ENCODE measurements at places on chromosomes 16 and 17. TPM values are rescaled to one million over a fixed set of nuclear protein-coding genes. Genes with fewer than 3 reads are reported as not detected.

- H3K36me3 ChIP-seq = peaks cover 46% of the 10 kb centered on the region
- no peaks in the 10 kb centered on the region for H3K27me3 ChIP-seq
- H3K4me1 ChIP-seq = no peaks in the 10 kb centered on the region
- no peak overlapping the region for H3K27ac ChIP-seq
- no peak overlapping the region for H3K4me3 ChIP-seq
Observed at GRCh38 chr16:29911676-29912010, 11.4 kb downstream of the ASPHD1 start.

The HSBP1 gene
- total RNA-seq = 227 TPM

The GPR179 gene
- total RNA-seq = 3.2 TPM

GRCh38 chr17:28615260-28615940 lies 1.4 kb upstream of the RSKR start:
- no peaks in the 10 kb centered on the region for H3K27me3 ChIP-seq
- peaks cover 77% of the 10 kb centered on the region for H3K36me3 ChIP-seq
- no peak overlapping the region for H3K27ac ChIP-seq
- H3K4me1 ChIP-seq = no peaks in the 10 kb centered on the region
- H3K4me3 ChIP-seq = no peak overlapping the region
- DNase-seq = no peak

The CCL14 gene
- 1.7 TPM for total RNA-seq

DNA sequence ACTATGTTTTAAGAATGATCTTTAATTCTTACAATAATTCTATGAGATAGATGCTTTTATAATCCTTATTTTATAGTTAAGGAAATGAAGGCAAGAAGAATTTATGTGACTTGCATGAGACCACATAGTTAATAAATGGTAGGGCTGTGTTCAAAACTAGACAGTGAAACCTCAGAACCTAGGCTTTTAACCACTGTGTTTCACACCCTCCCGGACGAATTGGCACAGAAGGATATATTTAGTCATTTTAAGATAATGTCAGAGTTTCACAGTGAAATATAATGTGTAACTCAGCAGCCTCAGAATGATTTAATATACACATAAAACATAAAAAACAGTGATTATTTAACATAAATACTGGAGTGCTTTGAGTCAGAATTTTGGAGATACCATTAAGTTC lies 57.0 kb downstream of the NSRP1 start:
- H3K36me3 ChIP-seq = peaks cover 5% of the 10 kb centered on the region
- no peaks in the 10 kb centered on the region for H3K4me1 ChIP-seq
- H3K4me3 ChIP-seq = no peak overlapping the region
- no peak for DNase-seq
- no peak overlapping the region for H3K27ac ChIP-seq
- H3K27me3 ChIP-seq = no peaks in the 10 kb centered on the region

DNA sequence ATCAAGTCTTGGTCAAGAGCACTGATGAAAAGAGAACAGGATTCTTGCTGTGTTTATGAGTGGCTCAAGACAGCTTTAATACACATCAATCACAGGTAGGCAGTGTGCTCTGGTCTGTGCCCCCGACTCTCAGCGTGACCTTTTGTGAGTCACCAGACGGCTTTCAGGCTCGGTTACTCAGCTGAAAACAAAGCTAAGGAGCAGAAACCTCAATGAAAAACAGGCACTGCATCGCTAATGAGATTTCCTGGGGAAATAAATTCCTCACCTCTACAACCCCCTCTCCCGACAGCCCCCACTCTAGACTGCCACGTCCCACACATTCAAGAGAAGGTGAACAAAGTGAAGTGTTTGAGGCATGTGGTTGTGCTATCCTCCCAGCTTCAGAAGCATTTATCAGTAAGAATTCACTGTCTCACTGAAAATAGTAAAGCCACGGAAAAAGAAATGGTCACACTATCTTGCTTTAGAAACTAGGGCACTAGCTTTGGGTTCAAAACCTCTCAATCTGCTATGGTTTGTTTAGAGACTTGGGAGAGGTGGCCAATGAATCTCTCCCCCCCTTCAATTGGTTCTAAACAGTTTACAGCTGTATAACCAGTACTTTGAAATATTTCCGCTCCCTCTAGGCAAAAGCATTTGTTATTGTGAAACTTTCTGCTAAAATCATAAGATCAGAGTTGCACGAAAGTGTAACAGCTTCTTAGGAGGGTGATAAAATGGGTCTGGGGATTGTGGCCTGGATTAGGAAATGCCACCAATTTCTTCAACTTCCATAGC lies 199.5 kb upstream of the PMFBP1 start:
- H3K4me1 ChIP-seq = peaks cover 4% of the 10 kb centered on the region
- H3K4me3 ChIP-seq = no peak overlapping the region
- H3K27ac ChIP-seq = no peak overlapping the region
- no peak for DNase-seq
- H3K36me3 ChIP-seq = no peaks in the 10 kb centered on the region

DNA sequence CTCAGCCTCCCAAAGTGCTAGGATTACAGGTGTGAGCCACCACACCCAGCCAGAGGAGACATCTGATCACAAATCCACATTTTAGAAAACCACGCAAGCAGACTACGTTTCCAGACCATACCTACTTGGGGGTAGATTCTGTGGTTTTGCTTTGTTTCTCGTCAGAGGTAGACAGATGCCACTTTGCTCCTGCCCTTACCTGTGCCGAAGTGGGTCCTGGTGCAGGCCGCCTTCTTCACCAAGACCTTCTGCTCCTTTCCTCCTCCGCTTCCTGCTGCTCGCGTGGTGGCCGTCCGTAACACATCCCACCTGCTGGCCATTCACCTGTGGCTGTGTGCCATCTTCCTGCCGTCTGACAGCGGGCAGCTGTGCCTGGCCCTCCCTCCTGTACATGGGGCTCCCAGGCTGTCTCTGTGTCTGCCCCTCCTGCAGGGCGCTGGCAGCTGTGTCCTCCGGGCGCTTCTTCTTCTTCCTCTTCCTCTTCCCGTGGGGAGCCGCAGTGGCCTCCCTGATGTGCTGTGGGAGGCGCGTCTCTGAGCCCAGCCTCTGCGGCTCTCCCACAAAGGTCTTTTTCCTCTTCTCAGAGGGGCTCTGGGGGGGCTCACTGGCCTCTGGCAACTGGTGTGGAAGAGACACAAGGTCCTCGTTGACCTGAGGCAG lies 21.2 kb upstream of the CYTH1 start:
- no peak for DNase-seq
- H3K27ac ChIP-seq = no peak overlapping the region
- H3K36me3 ChIP-seq = peaks cover 80% of the 10 kb centered on the region
- no peaks in the 10 kb centered on the region for H3K27me3 ChIP-seq
- H3K4me1 ChIP-seq = peaks cover 8% of the 10 kb centered on the region

DNA sequence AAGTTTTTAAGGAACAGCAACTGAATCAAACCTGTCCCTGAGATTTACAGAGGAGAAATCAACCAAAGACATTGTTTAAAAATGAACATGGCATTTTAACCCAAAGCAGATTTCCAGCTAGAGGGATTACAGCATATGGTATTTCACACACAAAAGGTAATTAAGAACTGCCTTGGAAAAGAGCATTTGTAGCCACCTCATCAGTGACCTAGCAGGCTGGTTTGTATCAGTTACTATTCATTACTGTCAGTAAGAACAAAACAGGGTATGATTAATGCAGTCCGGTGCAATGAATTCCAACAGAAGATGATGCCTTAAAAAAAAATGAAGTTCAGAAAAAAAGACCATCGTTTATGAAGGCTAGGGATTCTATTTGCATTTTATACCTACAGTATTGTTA lies 219.9 kb downstream of the CHD9NB start:
- no peak overlapping the region for H3K4me3 ChIP-seq
- DNase-seq = no peak
- no peaks in the 10 kb centered on the region for H3K27me3 ChIP-seq
- H3K36me3 ChIP-seq = no peaks in the 10 kb centered on the region

- peaks cover 2% of the 10 kb centered on the region for H3K27me3 ChIP-seq
- peak; percentile 44 for DNase-seq
- no peaks in the 10 kb centered on the region for H3K36me3 ChIP-seq
Observed at GRCh38 chr16:20023190-20023589, 50.5 kb downstream of the GPR139 start.

- no peaks in the 10 kb centered on the region for H3K27me3 ChIP-seq
- no peak overlapping the region for H3K27ac ChIP-seq
- peaks cover 56% of the 10 kb centered on the region for H3K4me1 ChIP-seq
Observed at GRCh38 chr17:47703191-47703591, 9.2 kb downstream of the TBKBP1 start.

GRCh38 chr16:3520413-3520812 lies 19.6 kb downstream of the CLUAP1 start:
- peaks cover 9% of the 10 kb centered on the region for H3K4me1 ChIP-seq
- peak overlapping the region; percentile 74 for H3K27ac ChIP-seq
- H3K36me3 ChIP-seq = peaks cover 58% of the 10 kb centered on the region
- H3K4me3 ChIP-seq = no peak overlapping the region

The KRT16 gene
- 0.61 TPM for total RNA-seq

GRCh38 chr17:2978991-2979390 lies 84.4 kb downstream of the OR1D5 start:
- peaks cover 7% of the 10 kb centered on the region for H3K4me1 ChIP-seq
- no peaks in the 10 kb centered on the region for H3K27me3 ChIP-seq
- DNase-seq = no peak
- H3K36me3 ChIP-seq = peaks cover 10% of the 10 kb centered on the region

DNA sequence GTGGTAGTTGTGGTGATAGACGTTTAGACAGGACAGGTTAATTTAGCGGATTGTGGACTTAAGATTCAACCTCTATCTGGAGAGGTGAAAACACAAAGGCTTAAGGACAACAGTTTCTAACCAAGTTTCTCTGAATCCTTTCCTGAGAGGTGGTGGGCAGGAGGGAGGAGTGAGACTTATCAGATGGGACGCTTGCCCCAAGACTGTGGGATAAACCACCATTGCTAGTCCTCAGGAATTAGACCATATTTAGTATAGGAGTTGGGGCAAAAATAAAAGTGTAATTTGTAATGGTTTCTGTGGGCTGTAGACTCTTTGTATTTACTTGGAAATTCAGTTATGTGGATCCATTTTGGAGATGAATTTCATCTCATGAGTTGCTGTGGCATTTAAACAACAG lies 6.6 kb downstream of the PDP2 start:
- peaks cover 5% of the 10 kb centered on the region for H3K4me1 ChIP-seq
- DNase-seq = no peak
- H3K4me3 ChIP-seq = no peak overlapping the region
- H3K27me3 ChIP-seq = no peaks in the 10 kb centered on the region
- H3K36me3 ChIP-seq = peaks cover 21% of the 10 kb centered on the region

GRCh38 chr16:67098599-67098998 lies 11.1 kb upstream of the PHAF1 start:
- H3K27ac ChIP-seq = no peak overlapping the region
- no peak overlapping the region for H3K4me3 ChIP-seq
- no peaks in the 10 kb centered on the region for H3K27me3 ChIP-seq
- H3K4me1 ChIP-seq = no peaks in the 10 kb centered on the region

The NPIPB5 gene
- total RNA-seq = 148 TPM

GRCh38 chr17:19706791-19707727 lies 9.3 kb downstream of the SLC47A2 start:
- H3K36me3 ChIP-seq = peaks cover 7% of the 10 kb centered on the region
- H3K4me3 ChIP-seq = no peak overlapping the region
- peaks cover 43% of the 10 kb centered on the region for H3K4me1 ChIP-seq
- no peak for DNase-seq
- H3K27ac ChIP-seq = no peak overlapping the region
- no peaks in the 10 kb centered on the region for H3K27me3 ChIP-seq

DNA sequence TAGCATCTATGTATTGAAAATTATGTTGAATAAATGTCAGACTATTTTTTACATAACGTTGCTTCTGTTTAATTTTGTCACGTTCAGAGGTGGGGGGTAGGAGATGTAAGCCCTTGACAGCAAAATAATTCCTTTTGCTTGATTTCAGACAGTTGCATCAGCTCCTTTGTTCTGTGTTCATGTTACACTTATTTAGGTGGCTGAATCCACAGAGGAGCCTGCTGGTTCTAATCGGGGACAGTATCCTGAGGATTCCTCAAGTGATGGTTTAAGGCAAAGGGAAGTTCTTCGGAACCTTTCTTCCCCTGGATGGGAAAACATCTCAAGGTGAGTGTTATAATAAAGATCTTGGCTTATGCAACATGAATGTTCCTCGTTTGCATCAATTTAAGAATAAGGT lies 4.5 kb downstream of the HERPUD1 start:
- H3K4me1 ChIP-seq = peaks cover 7% of the 10 kb centered on the region
- H3K27ac ChIP-seq = no peak overlapping the region
- H3K4me3 ChIP-seq = no peak overlapping the region
- H3K36me3 ChIP-seq = peaks cover 29% of the 10 kb centered on the region
- no peak for DNase-seq

DNA sequence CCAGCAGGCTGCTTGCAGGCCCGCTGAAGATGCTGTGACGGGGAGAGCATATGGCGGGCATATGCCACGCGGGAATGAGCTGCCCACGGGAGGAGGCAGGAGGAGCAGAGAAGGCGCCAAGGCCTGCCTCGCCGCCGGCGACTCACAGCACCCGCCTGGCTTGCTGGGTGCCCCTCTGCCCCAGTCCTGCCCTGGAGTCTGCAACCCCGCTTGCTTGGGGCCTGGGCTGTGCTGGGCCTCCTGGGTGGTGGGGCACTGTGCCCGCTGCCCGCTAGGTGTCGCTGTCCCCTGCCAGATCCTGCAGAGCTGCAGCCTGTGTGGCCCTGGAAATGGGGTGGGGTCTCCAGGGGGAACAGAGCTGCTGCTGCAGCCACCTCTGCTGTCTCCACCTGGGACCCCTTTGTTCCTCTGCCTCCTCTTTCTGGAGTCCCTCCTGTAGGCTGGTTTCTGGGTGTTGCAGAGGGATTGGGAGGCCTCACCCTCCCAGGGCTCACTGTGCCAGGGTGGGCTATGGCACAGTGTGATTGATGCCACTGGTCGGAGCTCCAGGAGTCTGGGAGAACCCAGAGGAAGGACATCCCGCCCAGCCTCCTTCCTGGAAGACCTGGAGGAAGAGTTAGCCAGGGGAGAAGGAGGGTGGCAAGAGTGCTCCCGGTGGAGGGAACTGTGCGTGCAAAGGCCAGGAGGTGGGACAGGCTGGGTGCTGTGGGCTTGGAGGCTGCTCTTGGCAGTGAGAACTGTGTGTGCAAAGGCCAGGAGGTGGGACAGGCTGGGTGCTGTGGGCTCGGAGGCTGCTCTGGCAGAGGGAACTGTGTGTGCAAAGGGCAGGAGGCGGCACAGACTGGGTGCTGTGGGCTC lies 141.0 kb upstream of the CIBAR2 start:
- H3K27me3 ChIP-seq = no peaks in the 10 kb centered on the region
- no peak overlapping the region for H3K27ac ChIP-seq
- H3K4me1 ChIP-seq = peaks cover 49% of the 10 kb centered on the region
- no peak for DNase-seq
- peaks cover 4% of the 10 kb centered on the region for H3K36me3 ChIP-seq

The KRT32 gene
- not detected for total RNA-seq

The KRT33B gene
- total RNA-seq = 0.20 TPM

DNA sequence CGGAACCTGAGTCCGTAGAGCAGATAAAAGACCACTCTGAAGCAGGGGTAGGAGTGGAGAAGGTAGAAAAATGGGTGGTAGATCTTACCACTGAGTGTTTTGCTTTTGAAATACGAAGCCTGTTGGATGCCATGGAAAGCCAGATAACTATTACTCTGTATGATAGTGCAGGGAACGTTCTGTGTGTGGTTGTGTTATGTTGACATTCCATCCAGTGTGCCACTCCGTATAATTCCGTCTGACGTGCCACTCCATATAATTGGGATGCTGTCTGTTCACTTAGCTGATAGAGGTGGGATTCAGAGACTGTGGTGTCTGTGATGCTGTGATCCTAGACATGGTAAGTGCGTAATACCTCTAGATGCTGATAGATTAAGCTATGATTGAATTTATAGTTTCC lies 263.2 kb upstream of the CACNG5 start:
- no peak for DNase-seq
- H3K27ac ChIP-seq = no peak overlapping the region
- H3K4me3 ChIP-seq = no peak overlapping the region

The ITPRIPL2 gene
- 14.2 TPM for total RNA-seq

The FNDC8 gene
- not detected for total RNA-seq
